ENCODE measurements at places on chromosomes 4 and X. TPM values are rescaled to one million over a fixed set of nuclear protein-coding genes. Genes with fewer than 3 reads are reported as not detected.

The IL15 gene
- 14.4 TPM for total RNA-seq

DNA sequence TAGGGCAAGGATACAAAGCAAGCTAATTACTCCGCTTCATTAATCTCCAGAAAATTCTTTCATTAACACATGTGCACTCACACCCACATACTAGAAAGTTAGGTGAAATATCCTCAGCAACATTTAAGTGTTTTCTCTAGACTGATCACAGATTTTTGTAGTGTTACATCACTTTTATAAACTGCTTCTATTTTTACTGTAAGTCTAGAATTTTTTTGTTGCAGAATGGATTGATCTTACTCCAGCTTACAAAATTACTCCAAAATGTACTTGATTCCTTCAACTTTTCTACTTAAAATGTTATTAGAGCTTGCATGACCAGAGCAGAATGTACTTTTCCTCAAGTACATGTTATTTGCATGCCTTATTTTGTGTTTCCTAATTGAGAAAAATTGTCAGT, 2325.2 kb downstream of the PCDH7 start:
- H3K27me3 ChIP-seq: no peaks in the 10 kb centered on the region
- H3K36me3 ChIP-seq: no peaks in the 10 kb centered on the region
- no peaks in the 10 kb centered on the region for H3K4me1 ChIP-seq
- H3K4me3 ChIP-seq: no peak overlapping the region
- no peak overlapping the region for H3K27ac ChIP-seq
- no peak for DNase-seq

The ESX1 gene
- not detected for total RNA-seq

The GABRG1 gene
- total RNA-seq: not detected

The RBM46 gene
- not detected for total RNA-seq

Measured in Peyer's patch (tissue), 4 donors.